ENCODE measurements at places on chromosomes 4 and X.

- DNase-seq, result no peak
These were observed 130.6 kb downstream of the UGT8 start for GRCh38 chr4:114729068-114729738.

- DNase-seq, result no peak
These were observed 13.7 kb upstream of the DHX15 start for GRCh38 chr4:24598025-24598424.

GRCh38 chr4:141391293-141391692 is 170.6 kb downstream of the ZNF330 start:
- no peak for DNase-seq

- no peak for DNase-seq
These were observed 1440.2 kb downstream of the ADGRL3 start for GRCh38 chr4:62640296-62640695.

- DNase-seq, result peak; percentile 84
These were observed 3.6 kb downstream of the MAGIX start for GRCh38 chrX:49165901-49166881.

- no peak for DNase-seq
These were observed 1.6 kb upstream of the SLC9B1 start for GRCh38 chr4:103021120-103021519.

DNA sequence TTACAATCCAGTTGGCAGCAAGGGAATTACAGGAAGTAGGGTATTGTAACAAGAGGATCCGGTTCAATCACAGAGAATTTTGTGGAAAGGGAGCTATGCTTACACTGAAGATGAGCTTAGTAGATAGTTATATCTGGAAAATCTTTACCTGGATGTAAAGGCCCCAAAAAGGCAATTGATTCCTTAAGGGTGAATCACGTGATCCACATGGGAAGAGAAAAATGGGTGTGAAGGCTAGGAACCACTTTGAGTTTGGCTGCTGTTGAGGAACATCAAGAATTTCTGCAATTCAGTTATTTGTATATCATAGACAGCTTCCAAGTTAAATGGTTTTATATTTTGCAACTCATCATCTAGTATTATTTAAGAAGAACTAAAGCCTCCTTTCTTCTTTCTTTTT is 194.0 kb upstream of the ARHGAP24 start:
- no peak for DNase-seq

- no peak for DNase-seq
These were observed 605.1 kb downstream of the BCOR start for GRCh38 chrX:39492497-39493162.

DNA sequence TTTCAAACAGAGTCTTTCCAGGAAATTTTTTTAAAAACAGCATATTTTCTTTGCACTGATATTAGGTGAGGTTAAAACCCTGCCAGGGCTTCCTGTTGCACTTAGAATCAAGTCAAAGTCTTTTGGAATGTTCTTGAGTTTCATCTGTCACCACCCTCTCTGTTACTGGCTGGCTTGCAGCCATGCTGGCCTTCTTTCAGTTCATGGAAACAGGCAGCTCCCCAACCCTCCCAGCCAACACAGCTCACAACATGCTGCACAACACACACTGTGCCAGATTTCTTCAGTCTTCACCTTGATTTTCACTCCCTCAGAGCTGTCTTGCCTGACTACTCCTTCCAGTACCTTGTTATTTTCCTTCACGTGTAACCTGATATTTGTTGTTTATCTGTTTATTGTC is 129.5 kb downstream of the KCNIP4 start:
- DNase-seq, result no peak

DNA sequence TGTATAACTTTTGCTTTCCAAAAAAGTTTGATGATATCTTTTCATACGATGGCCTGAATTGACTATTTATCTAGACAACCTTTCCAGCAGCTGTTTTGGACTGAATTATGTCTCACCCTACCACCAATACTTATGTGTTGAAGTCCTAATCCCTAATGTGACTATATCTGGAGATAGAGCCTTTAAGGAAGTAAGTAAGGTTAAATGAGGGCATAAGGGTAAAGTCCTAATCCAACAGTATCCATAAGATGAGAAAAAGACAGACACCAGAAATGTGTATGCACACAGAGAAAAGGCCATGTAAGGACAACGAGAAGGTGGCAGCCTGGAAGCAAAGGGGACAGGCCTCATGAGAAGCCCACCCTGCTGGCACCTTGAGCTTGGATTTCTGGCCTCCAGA is 86.6 kb upstream of the PPARGC1A start:
- no peak for DNase-seq

DNA sequence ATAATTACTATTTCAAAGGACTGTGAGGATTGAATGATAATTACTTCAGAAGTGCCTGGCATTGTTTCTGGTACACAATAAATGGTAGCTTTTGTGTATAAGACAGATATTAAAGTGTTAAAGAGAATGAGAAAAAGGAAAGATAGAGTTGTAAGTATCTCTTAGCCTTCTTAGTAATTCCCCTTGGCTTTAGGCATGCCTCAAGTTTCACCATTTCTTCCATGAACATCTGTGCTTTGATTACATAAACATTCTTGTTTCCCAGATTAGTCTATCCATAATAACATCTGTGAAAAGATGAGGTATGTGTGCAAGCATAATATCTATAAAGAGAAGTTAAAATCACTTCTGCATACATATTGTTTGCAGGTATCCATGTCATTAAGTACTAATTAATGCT is 230.9 kb upstream of the TEX13A start:
- DNase-seq, result no peak

DNA sequence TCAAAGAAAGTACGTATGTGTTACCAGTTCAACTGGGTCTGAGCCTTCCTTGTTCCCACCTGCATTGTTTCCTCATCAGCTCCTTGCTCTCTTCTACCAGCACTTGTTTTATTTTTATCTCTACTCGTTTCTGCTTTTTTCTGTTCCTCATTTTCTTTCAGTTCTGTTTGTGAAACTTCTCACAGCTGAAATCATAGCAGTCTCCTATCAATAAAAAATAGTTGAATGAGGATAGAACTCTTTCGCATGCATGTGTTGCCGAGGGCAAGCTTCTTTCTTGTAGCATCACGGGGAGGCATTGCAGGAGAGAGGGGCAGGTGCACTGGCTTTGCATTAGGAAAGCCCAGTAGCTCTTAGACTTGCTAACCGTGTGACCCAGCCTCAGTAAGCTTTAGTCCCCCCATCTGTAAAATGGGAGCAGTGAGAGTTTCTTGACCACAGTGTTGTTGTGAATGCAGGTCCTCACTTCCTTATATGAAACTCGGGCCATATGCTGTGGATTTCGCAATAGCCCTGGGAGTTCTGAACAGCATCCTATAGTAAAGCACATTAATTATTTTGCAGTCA is 24.7 kb downstream of the OFD1 start:
- DNase-seq, result no peak

GRCh38 chr4:146462251-146462650 is 59.5 kb downstream of the SLC10A7 start:
- no peak for DNase-seq

DNA sequence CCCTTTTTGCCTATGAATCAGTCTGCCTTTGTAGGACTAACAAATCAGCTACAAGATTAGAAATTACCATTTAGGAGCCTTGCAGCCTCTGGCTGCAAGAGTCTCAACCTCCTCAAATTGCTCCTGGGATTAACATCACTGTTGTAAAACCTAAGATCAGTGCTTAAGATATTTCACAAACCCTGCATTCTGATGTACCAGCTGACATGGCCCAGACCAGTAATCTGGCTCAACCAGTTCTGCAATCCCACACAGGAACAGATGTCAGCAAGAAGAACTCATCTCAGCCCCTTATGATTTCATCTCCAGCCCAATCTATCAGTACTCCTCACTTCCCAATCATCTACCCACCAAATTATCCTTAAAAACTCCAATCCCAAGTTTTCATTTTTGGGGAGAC is 32.5 kb upstream of the AADAT start:
- DNase-seq, result no peak

- DNase-seq, result no peak
These were observed 698.6 kb downstream of the SH3BGRL start for GRCh38 chrX:81900522-81900921.

- DNase-seq, result no peak
These were observed 11.2 kb upstream of the SYTL4 start for GRCh38 chrX:100743009-100743607.

GRCh38 chrX:56554870-56555269 is 8.6 kb upstream of the UBQLN2 start:
- no peak for DNase-seq

- no peak for DNase-seq
These were observed 65.3 kb downstream of the ENOPH1 start for GRCh38 chr4:82495666-82496065.

DNA sequence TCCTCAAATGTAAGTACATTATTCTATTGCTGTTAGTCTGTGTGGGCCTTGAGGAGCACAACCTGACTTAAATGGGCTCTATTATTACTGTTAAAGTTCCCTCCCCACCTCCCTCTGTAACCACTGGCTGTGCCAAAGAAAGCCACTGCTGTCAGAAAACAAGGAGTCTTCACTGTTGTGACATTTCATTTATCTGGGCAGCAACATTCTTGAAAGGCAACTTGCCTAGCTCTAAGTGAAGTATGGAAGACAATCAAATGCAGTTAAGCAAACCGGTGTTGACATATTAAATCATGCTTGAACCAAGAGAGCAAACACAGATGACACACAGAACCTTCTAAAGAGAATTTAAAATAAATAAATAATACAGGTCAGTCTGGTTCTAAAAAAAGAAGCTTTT is 81.0 kb downstream of the EPHA5 start:
- no peak for DNase-seq

- DNase-seq, result no peak
These were observed 25.6 kb downstream of the ETDB start for GRCh38 chrX:135094726-135095125.

- peak; percentile 68 for DNase-seq
These were observed 921 bp upstream of the SETD7 start for GRCh38 chr4:139556724-139557555.

GRCh38 chr4:169121861-169122382 is 111.9 kb upstream of the CBR4 start:
- DNase-seq, result no peak

- peak; percentile 18 for DNase-seq
These were observed 3.4 kb downstream of the TEX13B start for GRCh38 chrX:107978707-107979307.

GRCh38 chrX:151975228-151975593 is 735 bp upstream of the GABRE start:
- DNase-seq, result no peak

DNA sequence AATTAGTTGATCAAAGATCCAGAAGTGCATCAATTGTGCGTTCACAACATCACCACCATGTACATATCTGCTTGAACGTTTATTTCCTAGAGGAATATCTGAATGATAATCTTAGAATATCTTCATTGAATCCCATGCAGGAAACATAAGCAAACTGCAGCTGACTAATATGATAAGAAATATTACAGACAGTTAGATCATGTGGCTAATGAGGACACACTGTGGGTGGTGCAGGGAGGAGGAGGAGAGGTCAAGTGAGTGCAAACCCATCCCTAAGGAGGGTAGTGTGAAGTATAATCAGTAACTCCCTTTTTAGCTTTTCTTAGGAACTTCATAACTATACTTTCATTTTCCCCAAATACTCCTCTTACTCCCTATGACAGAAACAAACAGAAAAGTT is 58.3 kb upstream of the HPGD start:
- DNase-seq, result no peak

GRCh38 chr4:858041-858481 is 32.1 kb upstream of the CPLX1 start:
- DNase-seq, result no peak

DNA sequence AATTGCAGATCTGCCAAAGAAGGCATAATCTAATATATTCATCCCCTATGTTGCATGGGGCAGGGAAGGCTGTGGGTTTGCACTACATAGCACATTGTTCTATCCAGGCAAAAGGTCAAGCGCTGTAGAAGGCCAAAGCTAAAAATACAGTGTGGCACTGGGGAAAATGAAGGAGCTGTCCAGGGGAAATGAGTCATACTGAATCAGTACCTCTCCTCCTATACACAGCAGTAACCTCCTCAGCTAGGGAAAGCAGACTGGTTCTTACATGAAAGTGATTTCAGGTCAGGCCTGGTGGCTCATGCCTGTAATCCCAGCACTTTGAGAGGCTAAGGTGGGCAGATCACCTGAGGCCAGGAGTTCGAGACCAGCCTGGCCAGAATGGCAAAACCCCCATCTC is 31.0 kb upstream of the SLC25A4 start:
- DNase-seq, result no peak

- no peak for DNase-seq
These were observed 21.6 kb upstream of the REPS2 start for GRCh38 chrX:16924631-16925480.

- peak; percentile 88 for DNase-seq
These were observed 103.0 kb upstream of the KLF3 start for GRCh38 chr4:38560768-38561558.

DNA sequence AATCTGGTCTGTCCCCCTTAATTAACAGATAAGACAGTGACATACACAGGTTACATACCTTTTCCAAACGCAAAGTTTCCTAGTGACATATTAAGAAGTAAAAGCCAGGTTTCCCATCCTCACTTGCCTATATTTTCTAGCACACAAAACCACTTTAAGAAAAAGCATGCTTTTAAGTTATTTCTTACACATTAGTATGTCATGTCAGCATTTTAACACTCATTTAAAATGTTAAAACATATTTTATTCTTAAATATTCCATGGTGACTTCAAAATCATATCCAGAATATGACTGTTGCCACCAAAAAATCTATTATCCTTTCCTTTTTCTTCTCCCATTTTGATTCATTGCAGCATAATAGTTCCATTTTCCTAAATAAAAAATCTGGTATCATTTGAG is 1830.2 kb downstream of the STIM2 start:
- no peak for DNase-seq

- DNase-seq, result no peak
These were observed 112.5 kb downstream of the CFAP299 start for GRCh38 chr4:80448056-80448455.

GRCh38 chr4:13984991-13985800 is 357.7 kb upstream of the BOD1L1 start:
- no peak for DNase-seq

DNA sequence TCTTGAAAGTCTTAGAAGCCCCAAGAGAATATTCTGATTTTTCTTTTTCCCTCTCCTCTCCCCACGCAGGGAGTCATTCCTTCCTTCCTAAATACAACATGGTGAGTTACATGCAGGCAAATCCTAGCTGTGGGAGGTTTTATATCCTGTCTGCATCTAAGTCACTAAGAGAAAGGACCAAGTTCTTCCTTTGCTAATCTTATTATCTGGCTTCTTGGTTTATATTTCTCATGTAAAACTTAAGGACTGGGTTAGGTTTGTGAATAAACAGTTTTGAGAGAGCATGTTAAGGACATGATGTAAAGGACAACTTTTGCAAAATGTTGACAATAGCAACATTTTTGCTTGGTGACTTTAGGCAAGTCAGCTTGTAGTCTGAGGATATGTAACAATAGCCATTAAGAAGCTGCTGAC is 5.1 kb upstream of the CXCL9 start:
- no peak for DNase-seq
